Activated CD8-positive, alpha-beta memory T cell treated with anti-CD3 and anti-CD28 coated beads for 48 hours (primary cell): ENCODE measurements at places on chromosomes 3 and 15.

GRCh38 chr3:27939940-27940339, 217.8 kb upstream of the EOMES start:
- no peak for DNase-seq

DNA sequence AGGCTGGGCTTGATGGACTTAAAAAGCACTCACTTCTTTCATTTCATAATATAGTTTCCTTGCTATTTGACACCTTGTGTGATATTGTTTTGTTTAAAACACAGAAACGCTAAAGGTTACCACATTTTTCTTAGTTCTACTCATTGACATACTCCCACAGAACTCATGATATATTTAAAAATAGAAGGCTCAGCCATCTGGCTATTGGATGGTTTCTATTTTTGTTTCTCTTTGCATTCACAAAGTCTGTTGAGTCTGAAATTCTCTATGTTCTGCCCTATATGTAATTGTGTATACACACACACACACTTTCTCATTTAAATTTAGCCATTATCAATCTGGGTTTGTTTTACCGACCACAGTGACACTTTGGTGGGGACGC, 128.2 kb downstream of the SOX2 start:
- no peak for DNase-seq

DNA sequence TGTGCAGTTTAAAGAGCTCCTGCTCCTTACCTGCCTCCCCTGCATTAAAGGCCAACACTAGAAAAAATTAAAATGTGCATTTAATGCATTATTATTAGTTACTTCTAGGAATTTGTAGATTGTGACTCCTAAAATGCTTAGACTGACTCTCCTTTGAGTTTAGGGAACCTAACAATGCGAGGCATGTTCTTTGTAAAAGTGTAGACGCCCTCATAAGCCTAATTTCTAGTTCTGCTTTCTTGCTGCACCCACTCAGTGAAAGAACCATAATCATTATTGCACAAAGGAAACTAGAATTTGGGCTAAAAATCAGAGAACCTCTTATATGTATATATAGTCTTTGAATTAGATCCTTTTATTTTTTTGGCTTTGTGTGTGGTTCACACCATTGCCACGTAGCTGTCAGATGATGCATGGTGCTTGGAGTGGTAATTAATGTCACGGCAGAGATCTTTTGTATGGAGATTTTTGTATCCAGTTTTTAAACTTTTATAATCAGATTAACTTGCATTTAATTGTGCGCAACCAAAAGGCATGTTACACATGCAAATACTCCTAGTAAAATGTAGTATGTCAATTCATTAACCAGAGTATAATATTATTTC, 710 bp downstream of the ABHD10 start:
- DNase-seq, result no peak

DNA sequence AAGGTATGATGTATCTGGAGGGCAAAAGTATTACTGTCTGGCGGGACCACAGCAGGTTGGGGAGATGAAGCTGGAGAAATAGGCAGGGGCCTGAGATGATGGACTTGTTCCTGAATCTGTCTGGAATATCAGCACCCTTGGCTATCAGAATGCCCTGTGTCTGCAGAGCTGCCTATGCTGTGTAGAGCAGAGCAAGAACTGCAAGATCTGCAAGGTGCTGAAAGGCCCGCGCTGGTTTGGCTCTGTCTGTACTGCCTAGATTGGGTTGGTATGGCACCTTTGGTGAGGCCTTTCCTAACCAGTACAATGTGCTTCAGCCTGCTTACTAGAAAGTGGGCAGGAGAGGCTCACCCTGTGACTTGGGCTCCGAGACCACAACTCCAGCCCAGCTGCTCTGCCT, 96.8 kb downstream of the WDR76 start:
- no peak for DNase-seq

- DNase-seq, result no peak
Measured at GRCh38 chr3:71510510-71510909, 73.0 kb downstream of the FOXP1 start.

GRCh38 chr15:91117375-91117774, 17.3 kb downstream of the SV2B start:
- DNase-seq, result no peak

GRCh38 chr15:100095541-100096247, 246.1 kb downstream of the ADAMTS17 start:
- DNase-seq, result no peak

- no peak for DNase-seq
Measured at GRCh38 chr3:22907796-22908195, 295.3 kb upstream of the UBE2E2 start.

- no peak for DNase-seq
Measured at GRCh38 chr3:44318891-44319311, 19.7 kb upstream of the TCAIM start.

GRCh38 chr3:136979204-136979603, 21.4 kb downstream of the IL20RB start:
- DNase-seq, result no peak

DNA sequence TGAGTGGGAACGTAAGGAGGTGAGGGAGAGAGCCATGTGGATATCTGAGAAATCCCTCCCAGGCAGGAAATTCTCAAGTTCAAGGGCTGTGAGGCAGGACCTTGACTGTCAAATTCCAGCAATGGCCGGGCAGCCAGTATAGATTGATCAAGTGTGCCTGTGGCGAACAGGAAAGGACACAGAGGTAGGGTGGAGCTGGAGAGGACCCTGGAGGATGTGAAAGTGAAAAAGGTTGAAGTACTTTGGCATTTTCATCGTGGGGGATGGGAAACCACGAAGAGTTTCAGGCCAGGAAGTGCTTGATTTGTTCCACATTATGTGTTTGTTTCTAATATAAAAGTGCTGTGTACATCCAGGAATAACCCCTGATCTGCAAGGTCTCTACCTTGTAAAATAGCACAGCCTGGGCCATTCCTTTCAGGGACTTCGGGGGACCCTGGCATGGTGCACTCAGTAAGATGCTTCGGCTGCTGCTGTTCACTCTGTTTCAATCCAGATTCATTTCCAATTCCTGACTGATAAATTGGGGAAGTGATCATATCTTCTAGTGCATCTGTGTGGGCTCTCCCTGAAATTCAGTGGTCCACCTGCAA, 156.6 kb downstream of the MCTP2 start:
- DNase-seq, result no peak

DNA sequence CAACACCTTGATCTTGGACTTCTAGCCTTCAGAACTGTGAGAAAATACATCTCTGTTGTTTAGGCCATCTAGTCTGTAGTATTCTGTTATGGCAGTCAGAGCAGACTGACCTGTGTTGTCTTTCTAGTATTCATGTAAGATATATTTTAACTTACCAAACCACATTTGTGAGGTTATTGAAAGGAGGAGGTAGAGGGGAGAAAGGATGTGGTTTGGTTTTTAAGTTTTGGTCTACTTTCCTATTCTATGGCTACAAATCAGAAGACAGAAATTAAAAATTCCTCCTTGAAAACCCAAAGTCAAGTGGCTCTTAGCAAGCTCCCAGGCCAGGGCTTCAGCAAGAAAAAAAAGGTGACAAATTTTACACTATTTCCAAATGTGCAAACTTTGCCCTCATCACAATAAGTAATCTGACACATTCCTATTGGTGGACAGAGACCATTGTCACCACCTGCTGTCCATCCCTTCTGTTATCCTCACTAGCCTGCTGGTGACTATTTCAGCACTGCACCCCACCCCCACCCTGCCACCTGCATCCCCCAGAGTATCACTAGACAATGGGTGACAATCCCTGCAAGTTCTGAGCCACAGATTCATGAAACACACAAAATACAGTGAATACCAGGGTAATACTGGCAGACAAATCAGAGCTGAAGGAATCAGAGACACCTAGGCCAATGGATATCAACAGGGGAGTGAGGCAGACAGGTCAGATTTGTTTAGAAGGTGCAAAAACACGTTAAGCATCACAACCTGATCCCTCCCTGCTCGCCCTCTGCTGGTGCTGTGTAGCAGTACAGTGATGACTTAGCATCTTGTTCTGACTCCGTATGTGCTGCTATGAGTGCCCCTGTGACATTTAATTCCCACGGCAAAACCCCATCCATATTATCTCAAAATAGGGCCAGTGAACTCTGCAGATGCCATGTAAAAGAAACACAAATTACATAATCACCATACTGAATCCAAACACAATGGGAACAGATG, 79.0 kb upstream of the DCLK3 start:
- DNase-seq, result no peak

DNA sequence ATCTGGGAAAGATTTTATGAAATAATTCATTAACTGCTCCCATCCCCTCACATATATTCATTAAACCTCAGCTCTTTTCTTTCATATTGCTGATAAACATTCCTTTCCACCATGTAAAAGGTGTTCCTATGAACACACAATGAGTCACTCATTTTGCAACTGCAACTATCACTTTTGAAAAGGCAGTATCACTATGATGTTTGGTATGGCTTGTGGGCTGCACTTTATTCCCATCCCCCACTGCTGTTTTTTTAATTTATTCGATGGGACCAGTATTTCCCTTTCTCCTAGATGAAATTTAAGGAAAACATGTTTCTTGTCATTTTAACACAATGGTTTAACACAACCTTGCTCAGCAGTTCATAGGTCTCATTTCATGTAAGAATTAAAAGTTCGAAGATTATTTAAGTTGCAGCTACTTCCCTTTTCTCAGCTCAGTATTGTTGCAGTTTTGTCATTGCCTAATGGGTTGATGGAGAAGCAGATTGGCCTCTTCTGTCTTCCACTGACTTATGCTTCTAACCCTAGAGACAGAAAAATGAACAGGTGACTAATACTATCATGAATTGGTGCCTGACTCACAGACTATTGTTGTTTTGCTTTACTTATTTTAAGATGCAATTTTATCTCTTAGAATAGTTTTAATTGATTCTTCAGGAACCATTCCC, 280.3 kb downstream of the ZPLD1 start:
- DNase-seq, result no peak

DNA sequence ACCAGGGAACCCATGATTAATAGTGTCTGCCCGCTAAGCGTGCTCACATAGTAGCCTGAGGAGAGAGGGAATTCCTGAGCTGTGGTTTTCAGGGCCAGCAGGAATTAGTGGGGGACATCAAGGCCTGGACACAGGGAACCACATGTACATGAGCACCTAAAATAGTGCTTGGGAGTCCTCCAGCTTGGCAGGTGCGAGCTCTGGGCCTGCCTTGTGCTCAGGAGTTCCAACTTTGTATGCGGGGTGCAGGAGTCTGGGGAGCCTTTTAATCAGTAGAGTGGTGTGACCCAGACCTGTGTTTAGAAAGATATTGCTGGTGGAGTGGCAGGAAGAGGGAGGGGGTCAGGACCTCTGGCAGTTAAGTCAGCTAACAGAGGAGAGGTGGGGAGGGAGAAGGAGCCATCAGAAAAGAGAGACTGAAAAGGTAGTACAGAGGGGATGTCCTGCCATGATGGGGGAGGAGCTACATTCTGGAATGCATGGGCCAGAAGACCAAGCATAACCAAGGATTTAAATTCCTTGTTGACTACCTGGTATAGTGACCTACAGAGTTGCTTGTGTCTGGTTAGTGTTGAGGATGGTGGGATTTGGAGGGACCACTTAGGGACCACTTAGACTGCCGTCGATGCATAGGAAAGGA, 1.9 kb downstream of the DAG1 start:
- no peak for DNase-seq

DNA sequence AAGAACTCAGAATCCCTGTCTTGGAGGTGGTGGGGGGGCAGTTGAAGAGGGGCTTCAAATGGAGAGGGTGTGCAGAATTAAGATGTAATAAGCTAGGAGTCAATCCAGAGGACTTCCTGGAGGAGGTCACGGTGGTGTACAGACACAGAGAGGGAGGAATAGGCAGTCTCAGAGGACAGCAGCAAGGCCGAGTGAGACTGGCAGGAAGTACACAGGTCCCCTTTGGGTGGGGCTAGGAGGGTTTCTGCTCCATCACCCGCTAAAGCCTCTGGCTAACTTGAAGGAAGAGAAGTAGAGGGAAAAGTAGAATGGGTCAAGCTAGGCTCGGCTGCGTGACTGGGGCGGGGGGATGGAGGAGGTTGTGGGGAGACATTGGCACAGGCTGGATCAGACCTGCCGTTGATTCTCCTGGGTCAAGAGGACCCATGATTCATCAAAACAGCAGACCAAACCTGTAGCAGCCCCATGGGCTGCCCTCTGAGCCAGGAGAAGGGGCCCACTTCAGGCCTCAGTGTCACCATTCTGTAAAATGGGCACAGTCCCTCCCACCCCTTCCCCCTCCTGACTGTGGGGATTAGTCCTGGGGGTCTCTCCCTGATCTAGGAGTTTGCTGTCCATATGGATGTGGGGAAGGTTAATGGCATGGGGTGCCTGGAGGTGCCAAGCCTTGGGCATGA, 16.9 kb downstream of the CSPG4 start:
- no peak for DNase-seq

- no peak for DNase-seq
Measured at GRCh38 chr3:175005881-175006280, 146.7 kb downstream of the NAALADL2 start.

DNA sequence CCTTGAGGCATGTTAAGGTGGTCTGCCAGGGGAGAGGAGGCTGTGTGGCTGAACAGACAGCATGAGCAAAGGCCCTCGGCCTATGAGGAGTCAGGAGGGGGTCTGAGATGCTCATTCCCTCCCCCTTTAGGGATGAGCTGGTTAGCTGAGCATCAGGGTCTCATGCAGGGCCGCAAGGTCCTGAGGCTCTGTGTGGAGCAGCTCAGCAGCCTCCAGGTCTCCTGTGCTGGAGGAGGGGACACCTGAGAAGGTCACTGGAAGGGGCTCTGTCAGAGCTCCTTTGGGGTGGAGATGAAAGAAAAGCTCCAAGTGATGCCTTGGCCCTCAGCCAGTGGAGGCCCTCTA, 67.1 kb downstream of the RASGRF1 start:
- DNase-seq, result no peak

GRCh38 chr15:48634893-48635292, 10.6 kb downstream of the FBN1 start:
- no peak for DNase-seq

DNA sequence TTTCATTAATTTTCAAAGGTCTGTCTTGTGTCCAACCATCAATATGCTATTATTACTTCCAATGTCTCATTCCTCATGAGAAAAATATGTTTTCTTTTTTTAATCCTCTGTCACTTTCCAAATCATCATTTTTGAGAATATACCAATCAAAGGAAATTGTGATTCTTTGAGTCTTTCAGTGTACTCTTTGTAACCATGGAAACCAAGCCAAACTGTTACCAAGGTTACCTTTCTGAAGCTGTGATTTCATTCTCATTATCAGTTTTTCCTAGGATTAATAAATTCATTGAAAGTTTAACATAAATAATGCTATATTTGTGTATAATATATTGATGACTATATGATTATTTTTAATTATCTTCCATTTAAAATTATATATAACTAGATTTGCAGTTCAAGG, 16.6 kb upstream of the PLSCR5 start:
- no peak for DNase-seq

DNA sequence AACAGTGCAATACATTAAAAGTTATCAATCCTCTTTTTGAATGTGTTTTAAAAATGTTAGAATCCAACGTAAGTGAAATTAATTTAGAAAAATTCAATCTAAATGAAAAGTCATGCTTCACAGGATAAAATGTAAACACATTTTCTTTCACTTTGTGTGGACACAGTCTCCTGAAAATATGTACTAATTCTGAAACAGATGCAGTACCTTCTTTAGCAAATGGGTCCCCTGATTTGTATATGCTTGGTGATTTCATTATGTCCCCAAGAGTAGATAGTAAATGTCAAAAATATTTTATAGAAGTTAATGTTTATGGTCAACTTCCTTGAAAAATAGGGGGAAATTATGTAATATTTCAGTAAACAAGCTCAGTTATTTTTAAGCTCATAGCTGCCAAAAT, 28.9 kb downstream of the FOXP1 start:
- DNase-seq, result no peak

GRCh38 chr15:58403581-58403980, 28.2 kb upstream of the LIPC start:
- DNase-seq, result no peak

GRCh38 chr15:75229191-75230015, 27.7 kb downstream of the C15orf39 start:
- no peak for DNase-seq
